ENCODE measurements at places on chromosomes 11 and 22.

- DNase-seq, result no peak
Measured at GRCh38 chr11:105152021-105152512, 12.5 kb upstream of the CARD18 start.

- DNase-seq, result no peak
Measured at GRCh38 chr11:130580372-130580771, 131.9 kb downstream of the ADAMTS15 start.

DNA sequence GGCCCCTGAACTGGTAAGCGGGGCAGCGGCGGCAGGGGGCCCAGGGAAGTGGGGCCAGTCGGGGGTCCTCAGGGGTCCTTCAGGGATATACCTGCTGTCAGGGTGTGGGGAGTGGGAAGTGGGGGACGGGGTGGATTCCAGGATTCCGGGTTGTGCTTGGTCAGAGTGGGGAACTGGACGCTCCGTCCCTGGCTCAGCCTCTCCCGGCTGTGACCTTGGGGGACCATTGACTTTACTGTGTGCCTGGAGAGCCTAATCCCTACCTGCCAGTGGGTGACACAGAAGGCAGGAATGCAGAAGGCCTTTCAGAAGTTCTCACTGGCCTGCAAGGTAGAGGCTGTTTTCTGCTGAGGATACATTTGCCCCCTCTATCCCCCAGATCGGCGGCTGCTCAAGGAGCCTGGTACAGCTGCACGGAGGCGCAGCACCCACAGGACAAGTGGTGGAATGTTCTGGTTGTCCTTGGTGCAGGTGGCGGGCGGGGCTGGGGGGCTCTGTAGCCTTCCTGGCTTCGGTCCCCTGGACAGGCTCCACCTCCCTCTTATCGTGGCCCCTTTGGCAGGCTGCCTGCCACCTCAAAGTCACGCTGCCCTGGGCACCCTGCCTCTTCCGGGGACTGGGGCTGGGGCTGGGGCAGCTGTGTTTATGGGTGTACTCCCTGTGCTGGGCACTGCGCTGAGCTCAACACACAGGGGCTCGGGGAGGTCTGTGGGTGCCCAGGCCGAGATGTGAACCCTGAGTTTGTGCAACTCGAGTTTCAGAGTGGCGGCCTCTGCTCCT is 18.4 kb downstream of the KCNQ1 start:
- no peak for DNase-seq

DNA sequence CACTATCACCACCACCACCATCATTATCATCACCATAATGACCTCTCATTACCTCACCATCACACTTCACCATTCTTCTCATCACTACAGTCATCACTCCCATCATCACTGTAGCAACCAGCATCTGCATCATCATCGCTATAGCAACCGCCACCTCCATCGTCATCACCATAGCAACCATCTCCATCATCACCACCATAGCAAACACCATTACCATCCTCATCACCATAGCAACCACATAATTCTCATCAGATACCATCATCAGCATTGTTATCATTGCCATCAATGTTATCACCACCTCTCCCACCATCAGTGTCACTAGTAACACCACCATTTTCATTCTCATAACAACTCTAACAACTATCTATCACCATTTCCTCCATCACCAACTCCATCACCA is 23.1 kb upstream of the CD82 start:
- DNase-seq, result no peak

GRCh38 chr11:94154095-94154856 is 25.6 kb downstream of the PANX1 start:
- DNase-seq, result no peak

DNA sequence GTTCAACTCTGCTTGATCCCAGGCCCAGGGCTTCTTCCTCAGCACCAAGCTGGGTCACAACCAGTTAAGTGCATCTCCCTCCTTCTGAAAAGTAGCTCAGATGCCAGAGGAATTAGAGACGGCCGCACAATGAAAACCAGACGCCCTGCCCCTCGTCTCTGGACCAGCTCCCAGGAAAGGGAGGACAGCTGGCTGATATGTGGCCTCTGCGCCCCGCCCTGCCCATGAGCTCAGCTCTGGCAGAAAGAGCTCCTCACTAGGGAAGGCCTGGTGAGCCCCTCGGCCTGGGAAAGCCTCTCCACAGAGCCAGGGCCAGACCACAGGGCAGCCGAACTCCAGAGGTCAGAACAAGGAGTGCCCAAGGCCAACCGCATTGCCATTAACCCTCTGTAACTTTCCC is 18.1 kb upstream of the SCGB1A1 start:
- no peak for DNase-seq

- DNase-seq, result no peak
Measured at GRCh38 chr22:27347951-27348350, 453.6 kb downstream of the MN1 start.

DNA sequence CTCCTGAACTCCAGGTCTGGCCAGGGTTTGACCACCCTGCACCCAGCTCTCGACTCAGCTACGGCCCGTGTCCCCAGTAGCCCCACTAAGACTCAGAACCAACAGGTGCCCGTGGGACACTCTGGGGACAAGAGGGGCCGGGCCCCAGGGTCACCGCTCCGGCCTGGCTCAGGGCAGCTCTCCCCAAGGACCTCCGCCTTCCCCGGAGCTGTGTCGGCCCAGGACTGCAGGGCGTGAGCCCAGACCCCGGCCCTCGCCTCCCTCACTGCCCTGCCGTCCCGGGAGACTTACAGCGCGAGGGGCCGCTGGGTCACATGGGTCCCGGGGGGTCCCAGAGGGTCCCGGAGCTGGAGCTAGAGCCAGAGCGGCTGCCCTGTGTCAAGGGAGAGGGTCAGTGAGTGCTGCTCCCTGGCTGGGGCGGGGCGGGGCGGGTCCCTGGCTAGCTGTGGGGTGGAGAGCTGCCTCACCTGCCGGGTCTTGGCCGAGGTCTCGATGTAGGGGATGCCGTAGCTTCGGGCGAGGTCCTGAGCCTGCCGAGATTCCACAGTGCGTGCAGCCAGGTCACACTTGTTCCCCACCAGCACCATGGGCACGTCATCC is 2.3 kb downstream of the HRAS start:
- no peak for DNase-seq

GRCh38 chr22:23431337-23432072 is 148.6 kb downstream of the IGLL1 start:
- DNase-seq, result no peak

DNA sequence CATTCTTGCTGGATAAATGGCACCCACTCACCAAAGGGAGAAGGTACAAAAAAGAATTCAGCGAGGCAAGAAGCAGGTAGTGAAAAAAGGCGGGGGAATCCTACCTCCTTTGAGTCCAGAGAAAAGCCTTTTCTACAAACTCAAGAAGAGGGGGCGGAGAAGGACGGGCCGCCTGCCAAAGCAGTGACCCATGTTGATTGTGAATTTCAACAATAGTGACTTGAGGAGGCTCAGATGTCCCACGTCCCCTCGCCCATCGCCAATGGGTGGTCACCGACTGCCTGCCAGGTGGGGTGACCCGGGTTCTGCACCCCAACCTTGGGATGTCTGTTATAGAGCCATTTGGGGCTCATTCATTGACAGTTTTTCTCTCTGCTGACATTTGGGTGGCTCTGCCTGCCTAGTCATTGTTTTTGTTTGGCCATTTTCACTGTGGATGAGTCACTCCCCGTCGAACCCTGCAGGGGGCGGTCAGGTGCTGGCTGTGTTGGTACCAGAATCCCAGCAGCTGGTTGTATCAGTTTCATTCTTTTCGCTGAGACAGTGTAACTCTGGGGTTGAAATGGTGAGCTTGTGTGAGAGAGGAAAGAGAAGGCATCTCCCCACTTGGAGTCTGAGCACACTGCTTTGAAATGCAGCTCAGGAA is 163.4 kb upstream of the NCAM1 start:
- no peak for DNase-seq

DNA sequence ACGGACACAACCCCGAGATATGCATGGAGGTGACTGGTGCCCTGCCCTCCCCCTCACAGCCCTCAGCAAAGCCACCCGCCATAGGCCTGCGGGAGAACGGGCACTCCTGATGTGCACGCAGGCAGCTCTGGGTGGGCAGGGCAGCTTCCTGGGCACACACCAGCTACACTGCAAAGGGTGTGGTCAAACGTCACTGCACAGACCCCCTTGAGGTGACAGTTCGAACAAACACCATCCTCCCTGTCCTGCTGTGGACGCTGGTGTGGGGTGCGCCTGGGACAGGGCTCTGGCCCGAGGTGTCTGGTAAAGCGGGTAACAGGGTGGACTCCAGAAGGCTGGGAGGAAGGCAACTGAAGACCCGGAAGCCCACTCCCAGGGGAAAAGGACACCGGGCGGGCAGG is 21.9 kb upstream of the MOB2 start:
- no peak for DNase-seq

- DNase-seq, result no peak
Measured at GRCh38 chr22:37913233-37913721, 7.2 kb downstream of the MICALL1 start.

- DNase-seq, result peak; percentile 39
Measured at GRCh38 chr22:27801616-27802345, at the start of gene MN1. TSS of gene MN1 (minus strand) at chr22:27801756. CDS start at chr22:27800543, 1,213 bp downstream.

Data from activated CD8-positive, alpha-beta memory T cell treated with anti-CD3 and anti-CD28 coated beads for 1 hour (primary cell).